ENCODE measurements at places on chromosomes 3 and 15. TPM values are rescaled to one million over a fixed set of nuclear protein-coding genes. Genes with fewer than 3 reads are reported as not detected.

The TOMM70 gene
- 56.6 TPM for total RNA-seq

The NME9 gene
- total RNA-seq = 13.2 TPM

The IQSEC1 gene
- 12.5 TPM for total RNA-seq

The IGDCC3 gene
- 0.15 TPM for total RNA-seq

All from motor neuron (in vitro differentiated cells).